ENCODE measurements at places on chromosomes 12 and 14.

GRCh38 chr12:10167599-10167998, 4.3 kb downstream of the OLR1 start:
- DNase-seq, result no peak

GRCh38 chr14:31001339-31001658, 24.1 kb upstream of the AP4S1 start:
- DNase-seq, result no peak

GRCh38 chr14:98582276-98582675, 689.7 kb downstream of the BCL11B start:
- DNase-seq, result no peak

GRCh38 chr14:74864198-74864597, 11.7 kb downstream of the PROX2 start:
- DNase-seq, result no peak

DNA sequence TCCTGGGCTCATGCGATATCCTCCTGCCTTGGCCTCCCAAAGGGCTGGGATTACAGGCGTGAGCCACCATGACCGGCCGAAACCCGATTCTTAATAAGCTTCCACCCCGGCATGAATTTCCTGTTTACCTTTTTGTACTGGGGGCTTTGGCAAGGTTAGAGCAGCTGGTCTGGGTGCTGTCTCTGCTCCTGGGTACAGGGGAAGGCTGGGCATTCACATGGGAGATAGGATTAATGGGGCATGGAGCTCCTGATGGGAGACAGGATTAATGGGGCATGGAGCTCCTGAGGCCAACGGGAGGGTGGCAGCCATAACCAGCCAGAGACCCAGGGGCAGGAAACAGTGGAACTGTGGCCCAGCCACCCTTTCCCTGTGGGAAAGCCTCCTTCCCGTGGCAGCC, 69.5 kb upstream of the DICER1 start:
- no peak for DNase-seq

DNA sequence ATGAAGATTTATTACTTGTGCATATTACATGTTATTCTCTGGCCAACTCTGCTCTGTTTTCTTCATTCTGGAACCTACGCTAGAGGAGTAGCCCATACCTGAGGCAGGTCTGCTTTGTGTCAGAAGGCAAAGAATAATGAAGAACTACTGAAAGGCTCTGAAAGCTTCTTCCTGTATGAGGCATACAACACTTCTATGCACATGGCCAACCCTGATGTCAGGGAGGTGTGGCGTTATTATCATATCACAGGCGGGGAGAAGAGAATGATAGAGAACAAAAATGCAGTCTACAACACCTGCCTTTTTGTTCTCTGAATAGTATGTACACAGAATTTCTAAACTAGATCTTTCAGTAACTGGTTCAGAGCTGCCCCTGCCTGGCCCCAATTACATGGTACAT, 32.5 kb upstream of the CRY1 start:
- peak; percentile 34 for DNase-seq

GRCh38 chr14:49946320-49947141, 53.6 kb downstream of the ARF6 start:
- DNase-seq, result peak; percentile 80

DNA sequence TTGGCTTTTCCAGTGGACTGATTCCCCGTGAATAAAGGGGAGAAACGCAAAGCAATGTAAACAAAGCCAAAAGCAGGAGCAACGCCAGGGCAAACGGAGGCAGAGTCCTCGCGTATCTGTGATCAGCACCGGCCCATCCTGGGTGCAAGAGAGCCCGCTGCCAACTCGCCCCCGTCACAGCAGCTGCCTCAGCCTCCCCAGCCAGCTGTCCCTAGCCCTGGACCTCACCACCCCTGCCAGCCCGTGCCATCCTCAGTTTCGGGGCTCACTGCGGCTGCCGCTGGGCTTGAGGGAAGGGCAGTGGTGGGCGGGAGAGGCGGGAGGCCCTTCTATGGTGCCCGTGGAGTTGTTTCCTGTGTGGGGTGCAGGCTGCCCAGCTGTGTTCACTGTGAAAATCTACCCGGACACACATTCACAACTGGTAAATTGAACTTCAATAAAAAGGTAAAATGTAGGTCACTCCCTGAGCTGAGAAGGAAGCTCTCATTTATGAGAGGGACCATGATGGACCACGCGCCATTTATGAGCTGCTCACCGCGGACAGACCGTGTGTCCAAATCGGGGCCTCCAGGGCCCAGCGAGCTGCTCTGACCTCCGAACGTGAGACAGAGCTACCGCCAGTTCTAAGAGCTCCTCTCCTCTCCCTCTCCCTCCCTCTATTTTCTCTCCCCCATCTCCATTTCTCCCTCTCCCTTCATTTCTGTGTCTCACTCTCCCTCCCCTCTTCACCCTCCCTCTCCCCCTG, 330.5 kb upstream of the SFSWAP start:
- DNase-seq, result no peak

DNA sequence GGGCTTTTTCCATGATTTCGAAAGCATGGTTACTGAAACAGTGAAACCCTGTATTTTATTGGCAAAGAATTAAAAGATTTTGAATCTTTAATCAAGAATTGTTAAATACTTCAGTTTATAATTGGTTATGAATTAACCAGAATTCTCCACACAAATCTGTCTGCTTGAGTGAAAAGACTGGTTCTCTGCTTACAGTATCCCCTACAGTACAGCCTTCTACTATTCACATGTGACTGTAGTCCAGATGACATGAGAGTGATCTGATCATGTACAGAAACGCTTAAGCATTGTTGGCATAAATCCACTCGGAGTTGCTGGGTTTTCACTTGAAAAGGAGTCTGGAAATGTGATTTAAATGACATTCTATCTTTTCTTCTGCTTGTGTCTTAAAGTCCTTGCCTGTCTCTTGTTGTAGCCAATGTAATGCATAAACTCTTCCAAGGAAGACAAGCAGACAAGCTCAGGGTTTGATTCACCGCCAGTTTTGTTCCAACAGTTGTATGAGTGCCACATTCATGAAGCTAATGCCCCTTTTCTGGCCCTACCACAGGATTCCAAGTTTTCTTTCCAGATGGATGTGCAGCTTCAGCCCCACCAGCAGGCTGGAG, 222.0 kb upstream of the LRIG3 start:
- no peak for DNase-seq

DNA sequence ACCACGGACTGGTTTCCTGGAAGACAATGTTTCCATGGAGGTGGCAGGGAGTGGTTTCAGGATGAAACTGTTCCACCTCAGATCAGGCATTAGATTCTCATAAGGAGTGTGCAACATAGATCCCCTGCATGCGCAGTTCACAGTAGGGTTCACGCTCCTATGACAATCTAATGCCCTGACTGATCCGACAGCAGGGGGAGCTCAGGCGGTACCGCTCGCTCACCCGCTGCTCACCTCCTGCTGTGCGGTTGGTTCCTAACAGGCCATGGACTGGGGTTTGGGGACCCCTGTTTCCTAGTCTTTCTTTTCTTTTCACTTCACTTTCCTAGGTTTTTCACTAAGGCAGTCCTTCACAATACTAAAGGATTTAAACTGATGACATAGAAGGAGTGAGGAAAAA, 39.6 kb downstream of the GUCY2C start:
- no peak for DNase-seq

DNA sequence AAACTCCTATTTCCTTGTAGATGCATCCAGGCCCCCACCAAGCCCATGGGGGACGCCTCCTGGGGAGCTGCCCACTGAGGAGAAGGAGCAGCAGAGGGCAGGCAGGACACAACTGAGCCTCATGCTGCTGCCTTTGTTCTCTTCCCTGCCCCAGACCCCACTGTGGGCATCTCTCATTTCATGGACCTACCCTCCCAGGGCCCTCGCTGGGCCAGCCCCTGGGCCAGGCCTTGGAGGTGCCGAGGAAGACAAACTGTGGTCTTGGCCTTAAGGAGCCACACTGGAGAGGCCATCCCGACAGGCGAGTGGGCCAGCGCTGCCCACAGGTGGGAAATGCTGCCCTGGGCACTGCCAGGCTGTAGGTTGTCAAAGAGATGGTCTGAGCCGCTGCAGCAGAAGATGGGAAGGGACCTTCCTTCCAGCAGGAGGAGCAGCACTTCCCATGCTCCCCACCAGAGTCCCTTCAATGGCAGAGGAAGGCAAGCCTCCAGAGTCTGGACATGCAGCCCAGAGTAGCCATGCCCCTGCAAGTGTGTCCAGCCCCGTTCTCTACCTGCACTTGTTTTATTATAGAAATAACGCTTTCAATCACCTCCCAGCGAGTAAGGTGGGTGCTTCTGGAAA, 147.4 kb downstream of the BCL11B start:
- no peak for DNase-seq

DNA sequence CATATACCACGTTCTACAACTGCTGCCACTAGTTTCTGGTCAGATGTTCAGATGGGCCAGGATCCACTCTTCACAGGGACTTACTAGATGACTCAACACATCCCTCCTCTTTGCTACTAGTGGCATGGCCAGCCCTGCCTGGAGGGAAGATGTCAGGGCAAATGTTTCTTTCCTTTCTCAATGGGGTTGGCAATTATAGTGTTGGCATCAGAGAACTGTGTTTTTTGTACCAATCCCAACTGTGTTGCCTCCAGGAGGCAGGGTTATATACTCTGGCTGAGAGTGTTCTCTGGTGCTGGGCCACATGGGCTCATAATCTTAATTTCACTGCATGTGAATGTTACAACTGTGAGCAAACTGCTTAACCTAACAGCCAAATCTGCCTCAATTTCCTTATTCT, 69.9 kb upstream of the AVPR1A start:
- DNase-seq, result no peak

DNA sequence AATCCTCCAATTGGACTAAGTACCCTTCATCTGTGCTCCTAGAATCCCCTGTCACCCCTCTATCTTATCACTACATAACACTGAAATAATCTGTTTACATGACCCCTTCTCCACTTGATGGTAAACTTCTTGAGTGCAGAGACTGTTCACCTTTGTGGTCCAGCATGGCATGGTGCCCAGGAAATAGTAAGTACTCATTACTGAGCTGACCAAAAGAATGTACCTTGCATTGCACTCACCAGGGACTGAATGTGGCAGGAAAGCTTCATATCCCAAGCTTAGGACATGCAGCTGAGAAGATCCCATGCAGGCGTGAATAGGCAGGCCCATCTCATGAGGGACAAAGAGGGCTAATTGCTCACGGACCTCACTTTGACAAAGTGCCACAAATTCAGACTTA, 1.4 kb upstream of the GARIN2 start:
- no peak for DNase-seq

GRCh38 chr12:5499566-5500330, 67.8 kb downstream of the NTF3 start:
- no peak for DNase-seq

DNA sequence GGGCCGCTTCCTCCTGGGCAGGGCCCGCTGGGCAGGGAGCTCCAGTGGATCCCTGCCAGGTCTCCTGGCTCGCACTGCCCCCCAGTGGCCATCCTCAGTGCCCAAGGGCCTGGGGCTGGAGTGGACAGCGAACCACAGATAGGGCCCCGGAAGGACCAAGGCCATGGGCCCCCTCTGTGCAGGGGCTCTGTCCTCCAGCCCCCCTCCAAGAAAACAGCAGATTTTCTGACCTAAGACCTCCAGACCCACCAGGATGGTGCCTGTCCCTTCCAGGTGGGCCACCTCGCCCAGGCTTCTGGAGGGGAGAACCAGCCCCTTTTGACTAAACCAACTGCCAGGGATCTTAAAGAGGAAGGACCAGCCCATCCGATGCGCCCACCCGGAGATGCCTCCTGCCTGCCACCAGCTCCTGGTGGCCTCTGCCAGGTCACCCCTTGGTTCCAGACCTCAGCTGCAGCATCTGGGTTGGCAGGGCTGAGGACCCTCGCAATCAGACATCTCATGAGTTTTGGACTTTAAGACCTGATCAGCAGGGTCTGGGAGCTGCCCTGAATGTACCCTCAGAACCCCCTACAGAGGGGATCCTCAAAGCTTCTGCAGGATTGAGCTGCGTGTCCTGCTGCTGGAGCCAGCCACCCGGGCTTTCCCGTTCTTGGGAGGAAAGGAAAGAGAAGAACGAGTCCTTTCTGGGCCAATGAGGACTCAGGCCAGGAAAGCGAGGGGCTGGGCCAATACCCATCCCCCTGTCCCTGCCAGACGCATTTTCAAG, 325.8 kb upstream of the DIO3 start:
- peak; percentile 50 for DNase-seq

- no peak for DNase-seq
These were observed 103.7 kb upstream of the NUDT4 start for GRCh38 chr12:93273834-93274564.

- no peak for DNase-seq
These were observed 90.2 kb upstream of the HECTD1 start for GRCh38 chr14:31297701-31298344.

- DNase-seq, result no peak
These were observed 203.7 kb downstream of the CACNA1C start for GRCh38 chr12:2256453-2256852.

- no peak for DNase-seq
These were observed 322.4 kb downstream of the PDZRN4 start for GRCh38 chr12:41510470-41510869.

DNA sequence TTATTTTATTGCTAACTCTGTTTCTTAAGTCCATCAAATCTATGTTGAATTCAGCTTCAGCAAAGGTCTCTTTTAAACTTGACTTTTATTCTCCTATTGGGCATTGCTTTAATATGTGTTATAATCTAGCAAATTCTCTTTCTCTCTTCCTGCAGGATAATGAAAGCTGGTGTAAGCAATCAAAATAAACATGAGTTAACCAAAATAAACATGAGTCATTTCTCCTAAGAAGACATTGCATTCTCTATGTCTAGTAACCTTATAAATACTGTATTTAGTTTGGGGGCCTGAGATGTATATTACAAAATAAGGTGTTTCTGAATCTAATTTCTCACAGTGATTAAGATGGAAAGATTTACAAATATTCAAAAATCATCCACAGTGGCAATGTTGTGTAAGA, 739.1 kb upstream of the ATXN7L3B start:
- DNase-seq, result no peak

GRCh38 chr12:95151821-95152220, 65.4 kb downstream of the FGD6 start:
- no peak for DNase-seq

GRCh38 chr12:27595231-27595642, 71.2 kb downstream of the PPFIBP1 start:
- no peak for DNase-seq

GRCh38 chr12:96242597-96242996, 48.4 kb downstream of the ELK3 start:
- no peak for DNase-seq

DNA sequence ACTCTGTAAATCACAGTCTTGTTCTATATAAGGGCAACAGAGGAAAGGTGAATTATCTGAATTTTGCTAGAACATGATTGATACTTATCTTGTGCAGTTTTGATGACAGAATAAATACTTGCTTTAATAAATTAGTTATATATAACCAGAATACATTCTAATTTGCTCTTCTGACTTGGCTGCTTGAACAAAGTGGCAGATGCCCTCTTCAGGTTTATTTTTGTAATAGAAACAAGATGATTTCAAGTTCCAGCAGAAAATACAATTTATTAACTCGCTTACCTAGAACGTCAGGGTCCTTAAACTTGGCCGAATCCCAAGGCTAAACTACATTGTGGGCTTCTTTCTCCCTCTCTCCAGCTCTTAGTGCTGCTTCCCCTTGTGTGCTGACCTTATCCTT, 57.6 kb upstream of the SSTR1 start:
- no peak for DNase-seq
